Left cardiac atrium (tissue), 4 donors: ENCODE measurements at places on chromosomes 5 and 9.

- DNase-seq, result no peak
Measured at GRCh38 chr5:7053125-7053524, 339.9 kb downstream of the TENT4A start.

DNA sequence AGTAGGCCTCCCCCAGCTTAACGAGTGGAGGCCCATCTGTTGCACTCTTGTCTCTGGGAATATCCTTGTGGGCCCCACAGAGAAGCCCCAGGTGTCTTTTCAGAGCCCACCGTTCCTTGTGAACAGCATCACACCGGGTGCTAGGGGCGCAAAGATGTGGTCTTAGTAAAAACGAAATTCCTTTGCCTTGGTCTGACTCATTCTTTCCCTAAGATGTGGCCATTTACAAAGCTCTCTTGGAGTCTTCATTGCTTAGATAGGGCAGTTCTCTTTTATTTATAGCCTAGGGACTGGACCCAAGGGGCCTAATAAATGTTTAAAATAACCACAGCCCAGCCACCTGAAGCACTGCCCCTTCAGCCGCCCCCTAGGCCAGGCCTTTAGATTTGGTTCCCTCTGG lies 52.8 kb upstream of the RPL26L1 start:
- DNase-seq, result no peak

DNA sequence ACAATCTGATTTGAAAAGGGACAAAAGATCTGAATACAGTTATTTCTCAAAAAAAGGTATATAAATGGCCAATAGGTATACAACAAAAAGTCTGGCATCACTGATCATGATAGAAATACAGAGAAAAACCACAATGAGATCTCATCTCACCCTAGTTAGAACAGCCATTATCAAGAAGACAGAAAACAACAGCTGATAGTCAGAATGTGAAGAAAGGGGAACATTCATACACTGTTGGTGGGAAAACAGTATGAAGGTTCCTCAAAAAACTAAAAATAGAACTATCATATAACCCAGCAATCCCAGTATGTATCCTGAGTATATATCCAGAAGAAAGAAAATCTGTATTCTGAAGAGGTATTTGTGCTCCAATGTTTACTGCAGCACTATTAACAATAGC lies 75.7 kb upstream of the OR2K2 start:
- no peak for DNase-seq

DNA sequence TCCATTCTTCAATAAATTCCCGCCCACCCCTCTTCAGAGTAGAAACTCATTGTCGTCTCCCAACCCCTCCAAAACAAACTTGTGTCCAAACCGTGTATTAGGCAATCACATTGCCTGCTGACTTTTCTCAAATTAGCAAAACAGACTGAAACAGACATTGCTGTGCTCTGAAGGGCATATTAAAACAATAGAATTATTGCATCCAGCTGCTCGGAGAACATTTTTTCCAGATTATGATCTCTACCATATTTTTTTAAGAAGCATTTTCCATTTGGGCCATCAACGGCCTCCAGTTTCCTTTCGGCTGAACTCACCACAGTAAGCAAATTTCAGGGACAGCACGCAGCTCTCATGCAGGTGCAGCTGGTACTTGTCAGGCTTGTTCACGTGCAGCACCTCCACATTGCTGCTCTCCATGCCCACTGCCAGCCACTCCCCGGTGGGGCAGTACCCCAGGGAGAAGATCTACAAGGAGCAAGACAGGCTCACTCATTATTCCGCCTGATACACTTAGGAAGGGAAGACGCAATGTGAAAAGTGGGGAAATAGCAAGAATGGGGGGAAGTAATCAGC lies 104.1 kb downstream of the TLE1 start:
- DNase-seq, result no peak

DNA sequence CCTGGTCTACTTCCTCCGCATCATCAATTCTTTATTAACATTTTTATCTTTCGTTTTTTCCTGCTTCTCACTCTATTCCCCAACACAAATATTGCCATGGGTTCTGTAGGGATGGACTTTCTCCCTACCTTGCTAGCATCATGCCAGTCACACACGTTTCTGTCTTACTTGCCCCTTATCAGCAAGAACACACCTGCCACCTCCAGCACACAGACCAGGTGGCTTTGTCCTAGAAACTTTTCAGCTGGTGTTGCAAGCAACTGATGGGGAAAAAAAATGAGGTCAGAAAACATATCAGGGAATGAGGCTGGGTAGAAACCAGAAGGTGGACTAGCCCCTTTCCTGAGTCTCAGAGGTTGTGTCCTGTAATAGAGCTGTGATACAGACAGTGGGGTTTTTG lies 5.8 kb downstream of the SH3RF2 start:
- no peak for DNase-seq

DNA sequence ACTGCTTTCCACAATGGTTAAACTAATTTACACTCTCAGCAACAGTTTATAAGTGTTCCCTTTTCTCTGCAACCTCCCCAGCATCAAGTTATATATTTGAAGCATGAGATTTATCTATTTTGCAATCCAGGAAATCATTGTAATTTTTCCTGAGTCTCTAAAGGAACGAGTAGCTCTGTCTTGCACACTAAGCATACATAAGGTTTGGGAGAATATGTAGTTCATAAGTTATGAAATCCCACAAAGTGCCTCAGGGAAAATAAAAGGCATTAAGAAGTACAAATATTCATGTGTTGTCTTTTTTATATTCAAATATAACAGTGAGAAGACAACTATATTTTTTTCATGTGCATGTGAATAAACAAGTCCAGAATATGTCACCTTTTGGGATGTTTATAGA lies 377.1 kb upstream of the RORB start:
- no peak for DNase-seq

DNA sequence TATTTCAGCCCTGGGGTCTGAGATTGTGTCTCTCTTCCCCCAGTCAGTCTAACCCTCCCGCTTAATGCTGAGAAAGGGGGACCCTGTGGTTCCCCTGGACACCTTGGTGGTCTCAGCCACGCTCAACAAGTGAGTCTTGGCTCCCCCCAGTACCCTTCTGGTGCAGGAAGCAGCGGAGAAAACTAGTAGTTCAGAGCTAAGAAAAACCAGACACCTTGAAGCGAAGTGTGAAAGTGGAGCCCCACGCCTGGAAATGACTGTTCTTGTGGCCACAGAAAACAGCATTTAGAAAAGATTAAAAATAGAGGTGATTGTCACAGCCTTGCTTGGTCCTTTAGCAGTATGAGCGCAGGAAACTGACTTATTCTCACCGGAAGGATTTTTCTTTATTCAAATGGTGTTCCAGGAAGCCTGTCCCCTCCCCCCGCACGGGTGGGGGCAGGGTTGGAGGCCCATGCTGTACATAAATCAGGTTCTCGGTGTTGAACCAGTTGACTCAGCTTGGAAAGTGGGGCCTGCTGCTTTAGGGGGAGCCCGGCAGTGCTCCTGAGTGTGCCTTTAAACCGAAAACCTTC lies 8.1 kb downstream of the ARPC5L start:
- DNase-seq, result peak; percentile 57

- no peak for DNase-seq
Measured at GRCh38 chr9:23290973-23291372, 535.1 kb downstream of the ELAVL2 start.

- DNase-seq, result no peak
Measured at GRCh38 chr9:124118894-124119293, 107.3 kb downstream of the LHX2 start.

GRCh38 chr5:41559184-41559583 lies 48.8 kb upstream of the PLCXD3 start:
- no peak for DNase-seq
